ENCODE measurements at places on chromosomes 1 and 21. TPM values are rescaled to one million over a fixed set of nuclear protein-coding genes. Genes with fewer than 3 reads are reported as not detected.

The HENMT1 gene
- total RNA-seq, result not detected

The PLA2G2F gene
- total RNA-seq, result not detected

DNA sequence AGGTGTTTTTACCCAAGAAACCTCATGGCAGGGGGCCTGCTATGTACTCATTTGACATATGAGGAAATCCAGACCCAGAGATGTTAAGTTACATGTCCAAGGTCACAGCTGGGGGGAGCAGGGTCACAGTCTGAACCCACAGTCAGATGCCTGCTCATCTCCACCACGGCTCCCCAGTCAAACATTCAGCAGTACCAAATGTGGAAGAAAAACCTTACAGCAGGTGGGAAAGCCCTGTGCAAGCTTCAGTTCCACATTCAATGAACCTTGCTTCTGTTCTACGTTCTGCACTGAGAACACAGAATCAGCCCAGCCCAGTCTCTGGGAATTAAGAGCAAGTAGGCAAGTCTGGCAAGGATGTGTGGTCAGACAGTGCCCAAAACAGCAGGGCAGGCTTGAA is 35.2 kb downstream of the LRP8 start:
- no peaks in the 10 kb centered on the region for H3K36me3 ChIP-seq
- no peak overlapping the region for H3K4me3 ChIP-seq
- H3K27me3 ChIP-seq, result no peaks in the 10 kb centered on the region
- no peak for DNase-seq

DNA sequence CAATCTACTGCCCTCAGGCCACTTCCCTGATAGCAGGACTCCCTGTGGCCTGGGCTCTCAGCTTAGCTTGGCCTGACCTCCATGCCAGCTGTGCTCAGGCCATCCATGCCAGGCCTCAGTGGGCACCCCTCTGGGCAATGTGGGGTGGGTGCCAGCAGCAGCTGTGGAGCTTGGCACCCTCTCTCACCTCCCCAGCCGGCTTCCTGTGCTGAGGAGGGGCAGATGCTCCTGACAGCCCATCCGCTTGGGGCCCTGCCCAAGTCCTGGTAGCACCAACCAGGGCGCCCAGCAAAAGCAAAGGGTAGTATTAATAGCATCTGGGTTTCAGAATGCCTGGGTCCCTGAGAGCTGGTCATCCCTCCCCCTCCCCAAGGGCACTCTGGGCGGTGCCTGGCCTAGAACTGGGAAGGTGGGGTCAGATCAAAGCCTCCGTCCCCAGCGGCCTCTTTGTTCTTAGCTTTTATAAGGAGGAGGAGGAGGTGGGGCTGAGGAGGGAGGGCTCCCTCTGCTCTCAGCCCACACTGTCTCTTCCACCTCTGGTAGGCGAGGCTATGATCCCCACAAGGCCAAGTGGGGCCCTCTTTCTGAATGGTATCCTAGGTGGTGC is 6.1 kb downstream of the EFNA4 start:
- DNase-seq, result no peak
- H3K4me3 ChIP-seq, result no peak overlapping the region
- H3K4me1 ChIP-seq, result no peaks in the 10 kb centered on the region
- no peak overlapping the region for H3K27ac ChIP-seq

- H3K36me3 ChIP-seq, result no peaks in the 10 kb centered on the region
- H3K4me1 ChIP-seq, result peaks cover 4% of the 10 kb centered on the region
- H3K27ac ChIP-seq, result peak overlapping the region; percentile 71
- DNase-seq, result no peak
Observed at GRCh38 chr1:39133340-39133684, 71.2 kb upstream of the MACF1 start.

GRCh38 chr1:23403735-23404486 is 20.6 kb downstream of the TCEA3 start:
- H3K4me1 ChIP-seq, result peaks cover 3% of the 10 kb centered on the region
- no peaks in the 10 kb centered on the region for H3K27me3 ChIP-seq
- H3K36me3 ChIP-seq, result peaks cover 7% of the 10 kb centered on the region
- peak overlapping the region; percentile 47 for H3K27ac ChIP-seq
- H3K4me3 ChIP-seq, result no peak overlapping the region

DNA sequence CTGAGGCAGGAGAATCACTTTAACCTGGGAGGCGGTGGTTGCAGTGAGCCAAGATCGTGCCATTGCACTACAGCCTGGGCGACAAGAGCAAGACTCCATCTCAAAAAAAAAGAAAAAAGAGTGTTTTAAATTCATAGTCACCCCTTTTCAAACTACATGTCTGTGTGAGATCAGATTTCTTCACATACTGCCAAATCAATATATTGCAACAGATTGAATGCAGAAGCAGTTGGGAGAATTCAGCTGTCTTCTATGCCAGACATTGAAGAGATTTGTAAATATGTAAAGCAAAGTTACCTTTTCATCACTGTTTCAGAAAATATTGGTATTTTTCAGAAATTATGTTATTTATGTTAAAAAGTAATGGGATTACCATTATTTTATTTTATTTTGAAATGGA is 101.1 kb downstream of the TMEM200B start:
- H3K27me3 ChIP-seq, result no peaks in the 10 kb centered on the region
- H3K36me3 ChIP-seq, result no peaks in the 10 kb centered on the region
- H3K27ac ChIP-seq, result no peak overlapping the region
- no peak for DNase-seq

- H3K4me3 ChIP-seq, result no peak overlapping the region
- H3K4me1 ChIP-seq, result no peaks in the 10 kb centered on the region
- DNase-seq, result no peak
- no peaks in the 10 kb centered on the region for H3K27me3 ChIP-seq
- peaks cover 2% of the 10 kb centered on the region for H3K36me3 ChIP-seq
Observed at GRCh38 chr1:186152227-186152619, 222.8 kb downstream of the TPR start.

GRCh38 chr1:201761871-201762270 is 67.1 kb upstream of the IPO9 start:
- H3K27ac ChIP-seq, result peak overlapping the region; percentile 72
- no peaks in the 10 kb centered on the region for H3K27me3 ChIP-seq
- H3K36me3 ChIP-seq, result no peaks in the 10 kb centered on the region
- peaks cover 19% of the 10 kb centered on the region for H3K4me1 ChIP-seq
- DNase-seq, result no peak
- H3K4me3 ChIP-seq, result no peak overlapping the region

DNA sequence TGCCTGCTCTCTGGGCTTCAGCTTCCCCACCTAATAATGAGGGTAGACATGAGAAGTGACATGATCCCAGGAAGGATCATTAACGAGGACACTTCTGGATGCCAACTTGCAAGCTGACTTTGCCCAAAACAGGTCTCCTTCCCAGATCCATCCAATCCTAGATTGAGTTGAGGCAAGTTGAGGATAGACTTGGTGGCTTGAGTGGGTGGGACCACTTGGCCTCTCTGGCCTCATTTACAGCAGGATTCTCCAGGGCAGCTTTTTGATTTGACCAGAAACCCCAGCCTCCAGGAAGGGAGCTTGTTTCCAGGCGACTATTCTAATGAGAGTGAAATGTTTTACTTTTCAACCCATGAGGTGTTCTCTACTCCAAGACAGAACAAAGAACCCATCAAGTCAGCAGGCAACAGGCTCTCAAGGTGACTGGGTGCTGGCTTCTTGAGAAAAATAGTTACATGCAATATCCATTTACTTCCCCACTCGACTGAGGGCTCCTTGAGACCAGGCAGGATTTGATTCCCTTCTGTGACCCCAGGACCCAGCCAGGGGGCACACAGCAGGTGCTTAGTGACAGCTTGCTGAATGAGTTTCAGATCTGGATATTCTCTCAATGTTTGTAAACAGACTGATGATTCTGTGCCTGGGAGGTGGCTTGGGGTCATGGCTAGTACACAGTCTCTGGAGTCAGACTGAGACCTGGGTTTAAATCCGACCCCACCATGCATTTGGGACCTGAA is 128.2 kb downstream of the DMRTB1 start:
- no peaks in the 10 kb centered on the region for H3K27me3 ChIP-seq
- H3K27ac ChIP-seq, result no peak overlapping the region
- no peak overlapping the region for H3K4me3 ChIP-seq
- H3K4me1 ChIP-seq, result no peaks in the 10 kb centered on the region
- no peak for DNase-seq
- no peaks in the 10 kb centered on the region for H3K36me3 ChIP-seq

The RAB13 gene
- total RNA-seq, result 10.0 TPM

DNA sequence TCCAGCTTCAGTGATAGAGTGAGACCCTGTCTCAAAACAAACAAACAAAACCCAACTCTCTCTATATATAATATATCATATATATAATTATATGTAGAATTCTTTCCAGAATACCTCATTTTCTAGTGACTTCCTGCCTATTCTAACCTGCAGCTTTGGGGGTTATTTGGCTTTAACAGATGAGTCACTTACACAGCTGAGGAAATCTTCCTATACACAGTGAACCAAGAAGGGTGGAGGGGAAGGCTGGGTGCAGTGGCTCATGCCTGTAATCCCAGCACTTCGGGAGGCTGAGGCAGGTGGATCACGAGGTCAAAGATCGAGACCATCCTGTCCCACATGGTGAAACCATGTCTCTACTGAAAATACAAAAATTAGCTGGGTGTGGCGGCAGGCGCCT is 9.2 kb downstream of the RAB29 start:
- no peak overlapping the region for H3K27ac ChIP-seq
- H3K27me3 ChIP-seq, result no peaks in the 10 kb centered on the region
- no peak overlapping the region for H3K4me3 ChIP-seq
- no peak for DNase-seq
- peaks cover 25% of the 10 kb centered on the region for H3K36me3 ChIP-seq

GRCh38 chr1:187167555-187167954 is 338.8 kb downstream of the PLA2G4A start:
- no peaks in the 10 kb centered on the region for H3K27me3 ChIP-seq
- DNase-seq, result no peak
- no peak overlapping the region for H3K4me3 ChIP-seq
- H3K4me1 ChIP-seq, result no peaks in the 10 kb centered on the region

DNA sequence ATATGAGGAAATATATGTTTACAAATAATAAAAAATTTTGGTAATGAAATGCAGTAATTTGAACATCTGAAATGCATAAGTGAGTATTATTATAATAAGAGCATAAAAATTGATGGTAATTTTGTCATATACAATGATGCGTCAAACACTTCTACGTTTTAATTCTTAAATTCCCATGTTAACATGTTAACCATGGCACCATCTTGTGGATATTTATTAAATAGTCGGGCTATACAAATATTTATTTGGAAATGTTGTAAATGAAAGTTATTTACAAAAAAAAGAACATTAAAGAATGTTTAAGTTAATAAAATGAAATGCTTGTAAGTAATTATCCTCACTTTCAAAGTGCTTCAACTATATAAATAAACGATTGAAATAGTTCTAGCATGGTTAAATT is 57.2 kb upstream of the C1orf185 start:
- DNase-seq, result no peak
- H3K27ac ChIP-seq, result no peak overlapping the region
- no peaks in the 10 kb centered on the region for H3K4me1 ChIP-seq
- no peaks in the 10 kb centered on the region for H3K27me3 ChIP-seq
- no peak overlapping the region for H3K4me3 ChIP-seq

The ASTN1 gene
- total RNA-seq, result 0.32 TPM

- H3K4me1 ChIP-seq, result no peaks in the 10 kb centered on the region
- H3K27ac ChIP-seq, result no peak overlapping the region
- no peaks in the 10 kb centered on the region for H3K27me3 ChIP-seq
- no peak for DNase-seq
- no peaks in the 10 kb centered on the region for H3K36me3 ChIP-seq
Observed at GRCh38 chr1:225897595-225898514, 8.9 kb upstream of the LEFTY1 start.

GRCh38 chr1:31502926-31503511 is 73.3 kb upstream of the TINAGL1 start:
- H3K36me3 ChIP-seq, result no peaks in the 10 kb centered on the region
- H3K27ac ChIP-seq, result no peak overlapping the region
- DNase-seq, result no peak
- H3K27me3 ChIP-seq, result no peaks in the 10 kb centered on the region

The TMEM269 gene
- total RNA-seq, result not detected

GRCh38 chr1:105436589-105437259 is 1619.8 kb upstream of the PRMT6 start:
- peak; percentile 45 for DNase-seq
- H3K27ac ChIP-seq, result no peak overlapping the region
- no peaks in the 10 kb centered on the region for H3K4me1 ChIP-seq

DNA sequence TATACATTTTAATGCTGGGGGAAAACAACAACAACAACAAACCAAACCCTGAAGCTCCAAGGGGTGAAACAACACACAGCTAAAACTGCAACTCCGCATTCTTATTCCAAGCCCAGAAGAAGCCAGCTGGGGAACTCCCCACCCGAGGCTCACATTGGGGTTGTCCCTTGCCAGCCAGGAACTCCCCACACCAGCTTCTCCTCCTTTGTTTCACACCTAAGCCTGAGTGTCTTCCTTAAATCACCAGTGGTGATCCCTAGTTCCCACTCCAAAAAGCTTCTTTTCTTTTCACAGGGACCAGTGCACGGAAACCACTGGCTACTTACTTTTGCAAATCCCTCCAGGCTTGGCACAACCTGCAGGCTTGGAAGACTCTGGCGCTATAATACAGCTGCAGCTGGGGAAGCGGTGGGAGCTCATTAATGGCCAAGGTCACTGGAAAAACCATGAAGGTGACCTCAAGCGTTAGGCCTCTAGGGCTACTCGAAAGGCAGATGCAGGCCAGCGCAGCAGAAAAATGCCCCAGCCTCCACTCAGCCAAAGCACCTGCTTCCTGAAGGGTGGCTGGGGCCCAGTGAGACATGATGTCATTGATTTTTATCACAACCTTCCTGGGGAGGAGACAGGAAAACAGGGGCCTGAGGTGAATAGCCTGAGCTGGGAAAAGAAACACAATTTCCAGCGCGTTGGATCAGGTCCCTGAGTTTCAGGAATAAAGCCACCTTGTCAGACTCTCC is 40.1 kb downstream of the TLR5 start:
- H3K4me3 ChIP-seq, result no peak overlapping the region
- H3K4me1 ChIP-seq, result no peaks in the 10 kb centered on the region
- H3K27me3 ChIP-seq, result no peaks in the 10 kb centered on the region
- DNase-seq, result no peak
- no peak overlapping the region for H3K27ac ChIP-seq

DNA sequence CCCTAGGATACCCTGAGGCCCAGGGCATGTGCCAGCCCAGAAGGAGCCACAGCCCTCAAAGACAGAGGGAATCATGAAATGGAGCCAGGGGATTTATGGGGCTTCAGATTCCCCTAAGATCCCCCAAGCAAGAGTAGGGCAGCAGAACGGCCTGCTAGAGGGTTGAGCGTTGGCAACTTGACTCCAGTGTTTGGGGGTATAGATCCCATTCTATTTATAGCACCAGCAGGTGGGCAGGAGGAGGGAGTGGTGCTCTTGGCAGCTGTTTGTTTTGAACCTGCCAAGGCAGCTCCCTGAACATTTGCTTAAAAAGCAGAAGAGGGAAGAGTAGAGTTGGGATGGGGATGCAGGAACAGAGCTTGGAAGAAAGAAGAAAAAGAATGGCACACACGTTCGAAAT is 33.7 kb downstream of the GLUL start:
- no peaks in the 10 kb centered on the region for H3K36me3 ChIP-seq
- H3K27me3 ChIP-seq, result no peaks in the 10 kb centered on the region
- H3K4me1 ChIP-seq, result no peaks in the 10 kb centered on the region
- no peak for DNase-seq
- H3K27ac ChIP-seq, result no peak overlapping the region

DNA sequence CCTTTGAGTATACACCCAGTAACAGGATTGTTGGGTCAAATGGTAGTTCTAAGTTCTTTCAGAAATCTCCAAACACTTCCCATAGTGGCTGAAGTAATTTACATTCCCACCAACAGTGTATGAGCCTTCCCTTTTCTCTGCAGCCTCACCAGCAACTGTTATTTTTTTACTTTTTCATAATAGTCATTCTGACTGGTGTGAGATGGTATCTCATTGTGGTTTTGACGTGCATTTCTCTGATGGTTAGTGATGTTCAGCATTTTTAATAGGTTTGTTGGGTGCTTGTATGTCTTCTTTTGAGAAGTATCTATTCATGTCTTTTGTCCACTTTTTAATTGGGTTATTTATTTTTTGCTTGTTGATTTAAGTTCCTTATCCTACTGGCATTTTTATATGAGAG is 26.4 kb upstream of the LAMC1 start:
- no peak for DNase-seq
- no peaks in the 10 kb centered on the region for H3K4me1 ChIP-seq

The CRP gene
- 3.8 TPM for total RNA-seq
